ENCODE measurements at places on chromosomes 16 and 17.

- DNase-seq, result no peak
Observed at GRCh38 chr16:84924331-84925091, 86.8 kb downstream of the ZDHHC7 start.

DNA sequence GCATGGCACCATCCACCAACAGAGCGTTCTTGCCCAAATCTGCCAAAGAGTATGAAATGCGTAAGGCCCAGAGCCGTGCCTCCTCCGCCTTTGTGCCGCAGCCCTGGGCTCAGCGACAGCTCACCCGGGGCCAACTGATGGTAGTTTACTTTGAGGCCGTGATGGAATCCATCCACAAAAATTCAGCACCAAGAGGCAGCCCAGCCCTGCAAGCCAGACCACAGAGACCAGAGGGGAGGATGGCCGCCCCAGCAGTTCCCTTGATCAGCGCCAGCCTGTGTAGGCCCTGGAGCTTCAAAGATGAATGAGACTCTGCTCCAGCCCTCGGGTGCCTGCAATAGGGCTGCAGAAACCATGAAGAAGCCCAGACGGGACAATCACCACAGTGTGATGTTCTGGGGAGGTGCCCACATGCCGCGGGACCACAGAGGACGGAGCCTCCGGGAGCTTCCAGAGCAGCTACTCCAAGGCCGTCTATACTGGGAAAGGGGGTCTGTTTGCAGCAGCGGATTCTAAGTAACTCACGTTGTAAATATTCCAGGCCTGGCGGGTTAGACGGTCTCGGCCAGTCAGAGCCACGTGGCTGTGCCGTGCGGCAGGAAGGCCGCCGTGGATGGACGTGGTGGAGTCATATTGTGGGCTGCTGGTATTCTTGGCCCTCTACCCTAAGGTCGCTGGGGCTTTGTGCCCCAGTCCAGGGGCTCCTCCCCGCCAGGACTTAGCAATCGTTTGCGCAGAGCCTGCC, 80.3 kb downstream of the RBFOX3 start:
- DNase-seq, result no peak

DNA sequence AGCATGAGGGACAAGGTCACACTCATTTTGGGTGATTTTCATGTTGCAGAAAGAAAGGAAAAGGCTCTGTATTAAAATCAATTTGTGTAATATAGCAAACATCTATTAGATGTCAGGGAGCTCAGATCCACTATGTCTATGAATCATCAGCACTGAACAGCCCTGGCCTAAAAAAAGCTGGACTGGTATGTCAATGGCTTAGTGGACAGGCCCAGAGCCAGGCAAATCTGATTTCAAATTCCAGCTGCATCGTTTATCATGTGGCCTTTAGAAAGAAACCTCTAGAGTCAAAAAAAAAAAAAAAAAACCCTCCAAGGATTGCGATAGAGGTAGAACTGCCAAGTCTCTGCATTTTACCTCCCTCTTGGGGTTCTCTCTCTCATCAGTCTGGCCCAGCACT, 5.4 kb downstream of the GAS7 start:
- DNase-seq, result no peak

- DNase-seq, result no peak
Observed at GRCh38 chr17:75639771-75640555, 6.7 kb downstream of the SMIM5 start.

DNA sequence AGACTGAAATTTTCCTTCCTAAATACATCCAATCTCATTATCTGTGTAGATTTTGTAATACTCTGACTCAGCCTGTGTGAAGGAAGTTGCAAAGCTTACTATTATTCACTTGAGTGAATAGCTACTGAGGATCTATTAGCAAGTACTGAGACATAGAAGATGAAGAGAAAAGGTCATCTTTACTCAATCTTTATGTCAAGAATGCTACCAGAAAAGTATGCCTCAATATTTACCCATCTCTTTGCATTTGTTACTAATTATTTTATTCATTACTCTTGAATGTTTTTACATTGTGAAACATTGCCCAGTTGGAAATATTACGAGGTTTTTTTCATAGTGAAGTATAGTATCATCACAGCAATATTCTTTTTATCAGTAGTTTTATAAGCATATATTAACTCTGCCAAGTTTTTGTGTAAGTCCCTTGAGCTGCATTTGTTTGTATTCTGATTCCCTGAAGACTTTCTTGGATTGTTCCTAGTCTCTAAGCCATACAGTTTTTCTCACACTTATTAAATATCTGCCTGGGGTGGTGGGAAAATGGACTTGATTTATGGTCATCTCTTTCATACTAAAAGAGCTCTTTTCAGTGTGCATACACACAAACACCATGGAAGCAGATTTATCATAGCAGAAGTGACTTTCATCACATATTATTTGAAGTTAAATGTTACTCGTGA, 110.4 kb downstream of the MRTFB start:
- no peak for DNase-seq

- DNase-seq, result no peak
Observed at GRCh38 chr17:17496189-17497064, at the start of gene RASD1. Gene RASD1, minus strand, starts transcription at chr17:17496395. Its CDS starts 214 bp downstream, at chr17:17496181.

DNA sequence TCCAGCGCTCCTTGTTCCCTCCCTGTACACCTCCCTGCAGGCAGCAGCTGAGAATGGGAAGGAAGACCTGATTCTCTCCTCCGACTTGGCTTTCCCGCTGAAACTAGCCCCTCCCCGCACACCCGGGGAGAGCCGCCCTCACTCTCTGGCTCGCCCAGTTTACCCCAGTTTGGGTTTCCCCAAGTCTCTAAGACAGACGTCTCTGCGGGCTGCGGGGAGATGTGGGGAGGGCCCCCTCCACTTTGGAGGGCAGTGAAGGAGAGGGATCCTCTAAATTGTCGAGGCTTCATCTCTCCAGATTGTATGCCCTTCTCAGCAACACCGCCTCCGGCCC, 797 bp downstream of the GRB7 start:
- no peak for DNase-seq

DNA sequence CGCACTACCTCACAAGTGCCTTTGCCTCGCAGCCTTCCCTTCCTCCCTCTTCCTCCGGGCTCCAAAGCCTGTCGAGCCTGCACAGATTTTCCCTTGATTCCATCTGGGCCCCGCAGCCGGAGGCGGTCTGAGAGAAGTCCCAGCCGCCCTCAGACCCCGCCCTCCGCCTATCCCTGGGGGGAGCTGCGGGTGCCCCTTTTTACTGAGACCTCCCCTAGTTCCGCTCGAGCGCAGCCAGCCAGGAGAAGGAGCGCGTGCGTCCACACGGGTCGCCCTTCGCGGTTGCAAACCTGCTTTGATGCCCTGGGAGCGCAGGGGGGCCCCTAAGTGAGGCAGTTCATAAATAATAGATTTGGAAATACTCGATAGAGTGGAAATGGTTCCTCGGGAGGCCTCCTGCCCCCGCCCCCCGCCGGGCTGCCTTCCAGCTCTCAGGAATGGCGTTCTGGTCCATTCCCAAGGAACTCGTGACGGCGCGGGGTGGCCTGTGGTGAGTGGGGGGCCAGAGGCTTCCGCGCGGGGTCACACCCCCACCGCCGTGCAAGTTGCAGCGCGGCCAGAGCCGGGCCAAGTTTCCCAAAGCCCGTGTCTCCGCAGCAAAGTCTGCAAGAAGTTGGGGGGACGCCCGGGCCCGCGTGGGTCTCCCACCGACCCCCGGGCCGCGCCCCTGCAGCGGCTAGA, 610 bp downstream of the C16orf74 start:
- no peak for DNase-seq

DNA sequence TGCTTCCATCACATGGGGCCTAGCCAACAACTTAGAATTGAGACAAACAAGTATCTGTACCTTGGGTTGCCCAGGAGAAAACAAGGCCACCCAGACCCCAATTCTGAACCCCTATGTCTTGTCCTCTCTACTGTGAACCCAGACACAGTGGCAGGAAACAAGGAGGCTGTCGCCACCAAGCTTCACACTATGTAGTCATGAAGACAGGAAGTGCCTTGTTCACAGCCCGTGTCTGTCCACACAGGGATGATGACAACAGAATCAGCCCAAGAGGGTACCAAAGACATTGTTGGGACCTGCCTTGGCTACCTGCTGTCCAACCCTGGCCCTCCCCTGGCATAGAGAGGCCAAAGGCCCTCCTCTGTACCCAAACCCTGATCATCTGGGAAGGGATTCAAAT, 84.8 kb downstream of the CDYL2 start:
- DNase-seq, result no peak

DNA sequence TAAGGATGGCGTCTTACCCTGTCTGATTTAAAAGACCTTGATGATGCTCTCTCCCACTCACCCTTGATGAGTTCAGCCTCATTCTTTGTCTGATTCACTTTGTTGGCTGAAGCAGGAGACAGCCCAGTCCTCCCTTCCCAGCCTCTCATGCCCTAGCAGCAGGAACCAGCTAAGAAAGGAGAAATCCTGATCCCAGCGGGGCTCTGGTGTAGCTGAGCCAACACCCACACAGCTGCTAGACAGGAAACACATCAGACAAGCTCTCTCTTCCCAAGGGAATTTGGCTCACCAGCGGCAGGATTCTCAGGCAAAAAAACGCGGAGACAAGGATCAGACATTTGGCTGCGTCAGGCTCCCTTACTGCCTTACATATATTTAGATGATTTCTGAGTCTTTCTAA, 211.5 kb downstream of the CDH11 start:
- no peak for DNase-seq

GRCh38 chr16:53848950-53849349, 145.0 kb downstream of the FTO start:
- DNase-seq, result no peak

DNA sequence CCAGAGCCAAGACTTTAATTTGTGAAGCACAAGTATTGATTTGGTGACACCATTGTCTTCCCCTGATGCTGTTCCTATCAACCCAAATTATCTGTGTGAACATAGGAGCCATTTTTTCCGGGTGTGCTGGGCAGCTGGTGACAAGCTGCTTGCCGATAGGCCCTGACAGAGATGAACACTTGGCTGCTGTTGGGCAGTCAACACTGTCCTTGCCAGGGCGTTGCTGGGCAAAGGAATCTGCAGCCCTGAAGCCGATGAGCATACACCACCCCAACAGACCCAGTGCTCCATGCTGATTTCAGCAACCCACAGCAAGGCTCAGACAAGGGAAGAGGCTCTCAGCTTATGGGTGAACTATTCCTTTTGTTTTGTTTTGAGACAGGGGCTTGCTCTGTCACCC, 105.4 kb downstream of the YPEL2 start:
- DNase-seq, result no peak

- no peak for DNase-seq
Observed at GRCh38 chr16:72317446-72317845, 145.5 kb upstream of the PMFBP1 start.

DNA sequence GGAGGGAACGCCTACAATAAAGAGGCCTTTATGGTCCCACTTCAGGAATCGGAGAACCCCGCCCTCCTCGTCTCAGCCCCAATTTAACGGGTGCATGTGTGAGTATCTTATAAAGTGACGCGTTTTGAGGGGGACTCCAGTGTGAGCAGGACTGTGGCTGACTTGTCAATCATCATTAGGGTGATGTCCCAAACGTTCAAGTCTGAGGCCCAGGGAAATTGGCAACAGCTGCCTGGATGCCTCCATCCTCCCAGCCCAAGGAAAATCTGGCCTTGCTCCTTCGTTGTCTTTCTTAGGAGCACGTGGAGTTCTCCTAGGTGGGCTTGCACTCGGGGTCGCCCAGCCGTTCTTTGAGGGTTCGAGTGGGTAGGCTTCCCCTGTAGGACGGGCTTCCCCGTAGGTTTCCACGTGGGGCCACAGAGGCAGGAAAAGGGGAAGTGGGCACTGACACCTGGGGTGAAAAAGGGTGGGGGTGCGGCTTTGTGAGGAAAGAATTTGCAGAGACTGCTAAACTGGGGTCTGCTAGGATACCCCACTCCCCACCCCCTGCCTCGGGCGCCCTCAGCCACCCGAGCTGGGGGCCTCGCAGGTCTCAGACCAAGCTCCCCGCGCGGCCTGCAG, 561 bp upstream of the HERPUD1 start:
- DNase-seq, result no peak

DNA sequence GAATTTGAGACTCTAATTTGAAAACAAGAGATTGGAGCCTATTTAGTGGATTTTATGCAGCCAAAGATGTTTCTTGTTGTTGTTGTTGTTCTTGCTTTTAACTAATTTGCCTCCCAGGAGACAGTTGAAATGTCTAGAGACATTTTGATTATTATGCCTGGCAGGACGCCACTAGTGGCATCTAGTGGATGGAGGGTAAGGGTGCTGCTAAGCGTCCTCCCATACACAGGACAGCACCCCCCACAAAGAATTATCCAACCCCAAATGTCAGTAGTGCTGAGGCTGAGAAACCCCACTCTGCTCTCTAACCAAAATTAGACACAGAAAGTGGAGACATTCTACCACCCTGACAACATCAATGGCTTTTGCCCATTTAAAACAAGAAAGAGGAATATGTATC, 15.4 kb upstream of the HSBP1 start:
- no peak for DNase-seq

DNA sequence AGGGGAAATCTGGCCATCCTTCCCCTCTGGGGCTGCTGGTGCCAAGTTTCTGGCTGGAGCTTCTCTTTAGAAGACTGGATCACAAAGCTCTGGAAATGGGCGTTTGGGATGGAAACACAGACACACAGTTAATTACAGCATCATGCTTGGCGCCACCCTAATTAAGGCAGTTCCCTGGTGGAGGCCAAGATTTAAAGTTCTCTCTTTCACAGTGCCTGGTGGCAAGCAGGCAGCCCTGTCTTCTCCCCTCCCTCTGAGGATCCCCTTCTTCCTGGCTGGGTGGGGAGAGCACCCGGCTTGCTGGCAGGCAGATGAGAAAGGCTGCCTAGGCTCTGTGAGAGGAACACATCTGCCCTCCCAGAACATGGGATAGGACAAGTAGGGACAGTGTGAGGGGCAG, 59.0 kb upstream of the NKD1 start:
- DNase-seq, result no peak

DNA sequence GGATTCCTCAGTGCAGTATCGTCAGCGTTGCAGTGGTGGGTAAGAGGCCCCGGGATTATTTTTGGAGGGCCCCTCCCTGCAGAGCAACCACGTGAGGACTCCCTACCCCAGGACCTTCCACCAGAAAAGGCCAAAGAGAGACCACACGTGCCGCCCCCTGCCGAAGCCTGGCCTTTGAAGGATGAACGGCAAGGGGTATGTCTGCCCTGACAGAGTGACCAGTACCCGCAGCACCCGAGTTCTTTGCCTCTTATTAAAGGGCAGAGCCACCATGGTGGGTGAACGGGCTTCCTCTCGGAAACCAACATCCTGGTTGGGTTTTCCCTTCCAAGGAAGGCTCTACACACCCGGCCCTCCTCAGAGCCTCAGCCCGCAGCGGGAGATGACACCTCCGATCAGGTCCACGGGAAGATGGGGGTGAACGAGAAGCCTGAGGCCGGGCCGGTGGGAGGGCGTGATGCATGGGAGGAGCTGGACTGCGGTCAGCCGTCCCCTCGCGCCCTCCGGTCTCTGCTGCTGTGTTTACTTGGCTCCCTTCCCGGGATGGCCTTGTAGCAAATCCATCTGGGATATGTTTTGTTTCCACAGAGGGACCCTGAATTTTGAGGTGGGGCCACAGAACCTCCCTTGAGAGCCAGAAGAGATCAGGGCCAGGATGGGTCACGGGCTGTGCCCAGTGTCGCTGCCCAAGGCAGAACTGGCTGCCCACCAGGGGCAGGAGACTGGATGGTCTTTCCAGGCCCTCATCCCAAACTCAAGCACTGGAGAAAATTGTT, 49.1 kb downstream of the TBC1D16 start:
- DNase-seq, result no peak

GRCh38 chr17:43412166-43412565, 13.4 kb downstream of the ARL4D start:
- DNase-seq, result no peak

GRCh38 chr17:62749926-62750325, 58.2 kb downstream of the MARCHF10 start:
- DNase-seq, result no peak

- no peak for DNase-seq
Observed at GRCh38 chr17:51059781-51060180, 60.9 kb downstream of the SPAG9 start.
